ENCODE measurements at places on chromosomes 12 and 14.

DNA sequence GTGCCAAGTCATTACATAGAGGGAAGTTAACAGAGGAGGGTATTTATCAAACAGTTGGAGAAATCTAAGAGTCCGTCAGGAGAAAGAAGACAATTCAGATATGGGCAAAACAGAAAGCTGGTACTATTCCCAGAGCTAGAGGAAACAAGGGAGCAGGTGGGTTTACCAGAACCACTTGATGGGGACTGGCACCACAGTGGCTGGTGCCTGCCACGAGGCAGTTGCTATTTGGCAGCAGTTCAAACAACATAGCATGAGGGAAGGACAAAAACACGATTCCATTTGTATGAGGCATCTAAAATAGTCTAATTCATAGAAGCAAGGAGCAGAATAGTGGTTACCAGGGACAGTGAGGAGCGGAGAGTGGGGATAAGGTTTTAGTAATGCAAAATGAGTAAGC is 24.6 kb upstream of the KLRD1 start:
- DNase-seq, result no peak

- no peak for DNase-seq
Measured at GRCh38 chr14:68630081-68630571, 162.7 kb downstream of the ZFP36L1 start.

- no peak for DNase-seq
Measured at GRCh38 chr14:69012256-69012953, 33.3 kb upstream of the ACTN1 start.

- DNase-seq, result no peak
Measured at GRCh38 chr12:99600388-99600787, 47.2 kb upstream of the GARIN6 start.

DNA sequence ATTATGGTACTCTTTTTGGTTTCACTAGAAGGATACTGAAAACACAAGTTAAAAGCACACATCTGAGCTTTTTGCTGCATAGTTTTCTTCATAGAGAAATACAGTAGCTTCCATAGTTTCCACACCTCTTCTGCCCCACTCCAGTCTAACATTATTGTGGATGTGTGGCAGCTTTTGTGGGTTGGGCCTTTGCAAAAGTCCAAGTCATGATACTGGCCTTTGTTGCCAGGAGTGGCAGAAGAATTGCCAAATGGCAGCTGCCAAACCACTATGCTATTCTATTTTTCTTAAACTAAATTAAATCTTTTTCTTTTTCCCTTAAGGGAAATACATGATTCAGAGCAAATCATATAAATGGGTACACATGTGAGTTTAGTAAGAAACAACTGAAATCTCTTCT is 114.8 kb downstream of the PLEKHA5 start:
- no peak for DNase-seq

DNA sequence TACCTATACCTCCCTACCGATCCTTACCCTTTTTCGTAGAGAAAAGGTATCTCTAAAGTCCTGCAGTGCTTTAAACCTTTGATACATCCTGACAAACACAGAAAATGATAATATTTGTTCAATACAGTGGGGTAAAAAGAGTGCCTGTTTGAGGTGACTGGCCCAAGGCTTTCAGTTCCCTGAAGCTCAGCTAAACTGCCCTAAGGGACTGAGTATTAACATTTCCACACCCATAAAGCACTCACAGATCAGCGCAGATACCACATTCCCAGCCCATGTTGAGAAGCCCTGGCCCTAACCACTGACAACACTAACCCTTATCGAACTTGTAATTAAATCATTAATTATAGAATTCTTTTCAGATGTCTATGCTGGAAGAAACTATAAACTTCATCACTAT is 108.7 kb downstream of the DIP2B start:
- DNase-seq, result no peak

DNA sequence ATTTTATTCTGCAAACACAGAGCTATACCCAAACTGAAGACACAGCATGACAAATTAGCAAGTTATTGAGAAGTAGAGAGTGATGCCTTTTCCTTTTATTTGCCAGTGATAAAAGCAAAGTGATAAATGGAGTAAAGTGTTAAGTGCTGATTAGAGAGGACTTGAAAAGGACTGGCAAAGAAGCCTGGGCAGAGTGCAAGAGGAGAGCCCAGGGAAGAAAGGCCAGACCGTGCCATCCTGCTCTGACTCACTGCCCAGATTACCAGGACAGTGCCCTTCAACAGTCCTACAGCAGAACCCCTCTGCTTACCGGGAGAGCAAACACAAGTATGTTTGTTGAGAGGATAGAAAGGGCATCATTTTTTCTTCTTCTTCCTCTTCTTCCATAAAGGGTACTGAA is 106.5 kb downstream of the ETV6 start:
- no peak for DNase-seq

DNA sequence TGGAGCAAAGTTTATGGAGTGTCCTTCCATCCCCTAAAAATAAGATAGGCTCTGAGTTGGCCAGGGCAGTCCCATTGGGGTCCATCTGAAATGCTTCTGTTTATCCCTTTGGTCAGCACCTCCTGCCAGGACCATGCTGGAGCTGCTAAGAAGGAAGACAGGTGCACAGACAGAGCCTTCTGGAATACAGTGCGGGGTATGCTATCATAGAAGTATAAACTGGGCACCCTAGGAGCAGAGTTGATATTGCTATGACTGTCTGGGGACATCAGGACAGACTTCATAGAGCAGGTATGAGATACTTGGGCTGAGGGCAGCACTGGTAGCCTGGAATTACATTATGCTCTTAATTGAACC is 170.4 kb upstream of the HIF1A start:
- no peak for DNase-seq

- DNase-seq, result no peak
Measured at GRCh38 chr14:37597914-37598746, 2.7 kb downstream of the TTC6 start.

GRCh38 chr12:110073049-110073831 is 24.9 kb upstream of the C12orf76 start:
- DNase-seq, result no peak

DNA sequence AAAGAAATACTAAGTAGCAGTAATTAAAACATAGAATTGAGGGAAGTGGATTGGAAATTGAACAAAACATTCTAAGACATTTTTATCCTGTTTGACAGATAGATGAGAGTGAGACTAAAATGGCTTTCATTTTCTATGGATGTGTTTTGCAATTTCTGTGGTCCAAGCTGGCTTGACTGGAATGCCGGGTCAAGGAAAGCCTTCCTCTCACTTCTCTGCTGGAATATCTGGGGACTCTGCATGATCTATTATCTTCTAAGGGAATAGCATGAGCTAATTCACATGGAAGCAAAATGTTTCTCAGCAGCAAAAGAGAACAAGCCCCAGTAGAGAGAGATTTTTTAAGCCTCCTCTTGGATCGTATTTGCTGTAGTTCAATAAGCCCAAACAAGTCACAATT is 407.9 kb upstream of the ATXN7L3B start:
- no peak for DNase-seq

DNA sequence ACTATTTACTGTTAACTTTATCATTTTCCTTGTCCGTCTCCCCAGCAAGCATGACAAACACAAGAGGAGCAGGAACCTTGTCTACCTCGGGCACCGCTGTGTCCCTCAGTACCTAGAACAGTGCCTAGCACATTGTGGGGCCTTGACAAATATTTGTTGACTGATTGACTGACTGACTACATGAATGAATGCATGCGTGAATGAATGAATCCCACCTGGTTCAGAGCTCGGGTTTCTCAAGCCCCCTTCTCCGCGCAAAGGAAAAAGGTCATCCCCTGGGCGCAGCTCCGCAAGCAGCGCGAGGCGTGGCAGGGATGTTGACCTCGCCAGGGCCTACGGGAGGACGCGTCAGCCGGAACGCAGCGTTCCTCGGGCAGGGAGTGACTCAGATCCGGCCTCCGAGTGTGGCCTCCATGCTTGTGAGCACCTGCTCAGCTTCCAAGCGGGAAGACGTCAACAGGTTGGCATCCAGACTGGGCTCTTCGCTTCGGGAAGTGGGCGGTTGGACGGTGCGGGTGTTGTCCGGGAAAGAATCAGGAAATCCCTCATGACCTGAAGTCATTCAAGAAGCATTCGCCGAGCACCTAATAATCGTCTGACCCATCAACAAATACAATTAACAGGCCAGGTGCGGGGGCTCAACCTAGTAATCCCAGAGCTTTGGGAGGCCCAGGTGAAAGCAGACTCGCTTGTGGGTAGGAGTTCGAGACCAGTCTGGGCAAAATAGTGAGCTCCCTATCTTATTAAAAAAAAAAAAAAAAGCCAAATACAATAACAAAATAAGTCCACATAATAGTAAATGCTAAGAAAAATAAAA is 13.9 kb upstream of the UBC start:
- DNase-seq, result no peak

- no peak for DNase-seq
Measured at GRCh38 chr14:79442786-79443185, 768.5 kb downstream of the DIO2 start.

DNA sequence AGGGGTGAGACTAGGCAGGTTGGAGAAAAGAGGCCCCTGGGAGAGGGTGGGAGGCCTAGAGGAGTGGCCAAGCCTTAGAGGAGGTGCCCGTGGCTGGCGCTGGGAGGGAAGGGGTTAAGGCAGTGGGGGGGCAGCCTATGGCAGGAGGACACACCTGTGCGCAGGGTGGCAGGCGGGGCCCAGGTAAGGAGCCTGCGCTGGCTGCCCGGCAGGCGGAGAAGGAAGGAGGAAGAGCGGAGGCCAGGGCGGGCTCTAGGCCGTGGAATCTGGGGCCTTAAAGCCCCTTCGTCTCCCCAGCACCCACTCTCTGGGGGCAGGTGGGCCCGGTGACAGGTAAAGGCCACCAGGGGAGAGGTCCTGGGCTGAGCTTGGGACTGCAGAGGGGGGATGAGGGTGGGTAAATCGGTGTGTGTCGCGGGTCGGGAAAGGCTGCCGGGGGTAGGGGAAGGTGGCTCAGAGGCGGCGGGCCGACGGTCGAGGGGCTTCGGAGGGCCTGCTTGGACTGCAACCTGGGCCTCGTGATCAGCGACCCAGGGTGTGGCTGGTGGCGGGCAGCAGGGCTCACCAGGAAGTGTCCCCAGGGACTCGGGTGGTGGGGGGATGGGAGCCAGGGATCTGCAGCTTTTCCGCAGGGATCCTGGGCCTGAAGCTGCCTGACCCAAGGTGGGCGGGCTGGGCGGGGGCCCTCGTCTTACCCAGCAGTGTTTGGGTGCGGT is 7.3 kb downstream of the PHB2 start:
- no peak for DNase-seq

- no peak for DNase-seq
Measured at GRCh38 chr12:11808931-11809330, 159.5 kb downstream of the ETV6 start.

DNA sequence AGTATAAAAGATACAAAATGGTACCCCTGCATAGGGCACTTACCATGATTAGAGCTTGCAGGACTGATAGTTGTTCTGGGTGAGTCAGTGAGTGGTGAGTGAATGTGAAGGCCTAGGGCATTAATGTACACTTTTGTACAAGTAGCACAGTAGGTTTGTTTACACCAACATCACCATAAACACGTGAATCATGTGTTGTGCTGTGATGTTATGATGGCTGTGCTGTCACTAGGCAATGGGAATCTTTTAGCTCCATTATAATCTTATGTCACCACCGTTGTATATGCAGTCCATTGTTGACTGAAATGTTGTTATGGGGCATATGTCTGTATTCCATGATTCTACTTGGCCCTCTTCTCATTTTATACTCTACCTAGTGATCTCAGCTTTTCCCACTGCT is 11.8 kb downstream of the NUBPL start:
- DNase-seq, result no peak

GRCh38 chr14:79971330-79971729 is 240.0 kb downstream of the DIO2 start:
- no peak for DNase-seq

- DNase-seq, result no peak
Measured at GRCh38 chr14:33118668-33119067, 180.0 kb downstream of the NPAS3 start.

GRCh38 chr12:88188180-88188579 is 46.1 kb downstream of the TMTC3 start:
- DNase-seq, result no peak

DNA sequence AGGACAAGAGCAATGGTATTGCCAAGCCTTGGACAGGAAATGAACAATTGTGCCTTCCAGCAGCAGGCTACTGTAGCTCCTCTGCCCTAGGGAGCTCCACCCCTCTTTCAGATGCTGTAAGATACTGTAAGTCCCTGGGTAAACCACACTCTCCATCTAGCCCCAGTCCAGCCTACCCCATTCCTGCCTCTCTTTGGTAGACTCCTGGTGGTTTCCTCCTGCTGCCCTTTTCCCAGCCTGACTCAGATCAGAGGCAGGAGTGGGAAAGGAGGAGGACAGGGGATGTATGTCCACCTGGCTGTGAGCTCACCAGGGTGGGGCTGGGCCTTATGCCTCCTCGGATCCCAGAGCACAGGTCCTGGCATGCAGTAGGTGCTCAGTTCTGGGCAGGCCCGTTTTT is 174.6 kb downstream of the ESRRB start:
- no peak for DNase-seq
